ENCODE measurements at places on chromosomes 4 and X. TPM values are rescaled to one million over a fixed set of nuclear protein-coding genes. Genes with fewer than 3 reads are reported as not detected.

- no peaks in the 10 kb centered on the region for H3K4me1 ChIP-seq
- no peaks in the 10 kb centered on the region for H3K36me3 ChIP-seq
- H3K27ac ChIP-seq, result no peak overlapping the region
- no peak for DNase-seq
- no peaks in the 10 kb centered on the region for H3K27me3 ChIP-seq
These were observed 103.1 kb upstream of the SHISA3 start for GRCh38 chr4:42293967-42294813.

DNA sequence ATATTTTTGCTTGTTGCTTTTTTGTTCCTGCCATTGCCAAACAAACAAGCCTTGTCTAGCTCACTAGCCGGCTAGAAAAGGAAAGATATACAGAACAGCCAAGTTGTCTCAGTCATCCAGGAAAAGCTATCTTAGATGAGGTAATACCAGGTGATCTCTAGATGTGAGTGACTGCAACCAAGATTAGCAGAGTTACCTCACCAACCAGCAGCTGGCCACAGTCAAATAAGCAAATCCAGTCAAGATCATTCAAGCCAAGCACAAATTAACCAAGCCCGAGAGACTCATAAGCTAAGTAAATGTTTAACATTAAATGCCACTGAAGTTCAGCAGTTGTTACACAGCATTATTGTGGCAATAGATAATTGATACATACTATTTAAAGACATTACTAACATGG is 108.6 kb downstream of the CENPC start:
- H3K27me3 ChIP-seq, result no peaks in the 10 kb centered on the region
- H3K4me3 ChIP-seq, result no peak overlapping the region
- peak; percentile 27 for DNase-seq
- H3K4me1 ChIP-seq, result no peaks in the 10 kb centered on the region
- no peak overlapping the region for H3K27ac ChIP-seq

GRCh38 chr4:55458611-55459010 is 62.9 kb downstream of the TMEM165 start:
- H3K27me3 ChIP-seq, result no peaks in the 10 kb centered on the region
- no peak overlapping the region for H3K27ac ChIP-seq
- peak; percentile 41 for DNase-seq

DNA sequence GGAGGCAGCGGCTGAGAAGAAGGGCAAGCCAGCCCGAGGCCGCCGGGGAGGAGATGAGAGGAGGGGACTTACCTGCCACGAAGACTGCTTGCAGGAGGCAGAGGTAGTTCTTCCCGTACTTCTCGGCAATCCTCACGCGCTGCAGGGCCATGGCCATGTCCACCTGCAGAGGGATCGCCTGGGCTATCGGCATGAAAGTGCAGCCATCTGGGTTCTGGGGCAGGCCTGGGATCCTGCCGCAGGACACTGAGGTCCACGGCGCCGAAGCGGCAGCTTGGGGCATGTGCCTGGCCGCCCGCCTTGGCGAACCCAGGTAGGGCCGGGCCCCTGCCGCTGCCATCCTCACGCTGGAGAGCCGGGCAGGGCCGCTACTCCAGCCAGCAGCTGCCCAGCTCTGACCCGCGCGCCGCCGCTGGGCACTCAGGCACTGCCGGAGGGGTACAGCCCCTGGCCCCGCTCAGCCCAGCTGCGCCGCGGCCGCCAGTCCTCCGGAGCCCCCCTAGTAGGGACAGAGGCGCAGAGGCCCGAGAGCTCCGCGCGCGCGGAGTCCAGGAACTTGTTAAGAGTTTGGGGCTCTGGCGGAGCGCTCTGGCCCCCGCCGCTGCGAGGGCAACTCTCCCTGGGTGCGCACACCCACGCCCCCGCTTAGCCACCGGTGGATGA is 16.0 kb downstream of the MCF2 start:
- H3K36me3 ChIP-seq, result no peaks in the 10 kb centered on the region
- H3K4me3 ChIP-seq, result peak overlapping the region; percentile 23
- peaks cover 7% of the 10 kb centered on the region for H3K27me3 ChIP-seq
- no peak for DNase-seq

DNA sequence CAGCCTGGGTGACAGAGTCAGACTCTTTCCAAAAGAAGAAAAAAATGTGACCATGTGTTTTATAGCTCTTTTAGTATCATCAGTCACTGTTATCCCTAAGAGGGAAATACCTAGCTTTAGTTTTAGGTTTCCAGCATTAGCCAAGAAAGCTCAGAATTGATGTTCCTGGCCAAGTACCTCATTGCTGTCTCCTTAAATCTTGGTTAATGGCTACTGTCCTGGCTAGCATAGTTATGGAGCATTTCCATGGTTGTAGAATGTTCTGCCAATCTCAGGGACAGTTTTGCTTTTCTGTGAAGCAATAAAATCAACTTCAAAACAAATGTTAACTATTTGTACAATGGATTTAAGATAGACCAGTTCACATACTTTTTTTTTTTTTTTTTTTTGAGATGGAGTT is 74.4 kb downstream of the HTT start:
- no peaks in the 10 kb centered on the region for H3K27me3 ChIP-seq
- H3K4me3 ChIP-seq, result no peak overlapping the region
- DNase-seq, result no peak
- H3K36me3 ChIP-seq, result peaks cover 48% of the 10 kb centered on the region

- no peak overlapping the region for H3K27ac ChIP-seq
- H3K4me3 ChIP-seq, result no peak overlapping the region
- no peak for DNase-seq
- no peaks in the 10 kb centered on the region for H3K36me3 ChIP-seq
- H3K27me3 ChIP-seq, result no peaks in the 10 kb centered on the region
These were observed 43.1 kb downstream of the NAT8L start for GRCh38 chr4:2102045-2102883.

DNA sequence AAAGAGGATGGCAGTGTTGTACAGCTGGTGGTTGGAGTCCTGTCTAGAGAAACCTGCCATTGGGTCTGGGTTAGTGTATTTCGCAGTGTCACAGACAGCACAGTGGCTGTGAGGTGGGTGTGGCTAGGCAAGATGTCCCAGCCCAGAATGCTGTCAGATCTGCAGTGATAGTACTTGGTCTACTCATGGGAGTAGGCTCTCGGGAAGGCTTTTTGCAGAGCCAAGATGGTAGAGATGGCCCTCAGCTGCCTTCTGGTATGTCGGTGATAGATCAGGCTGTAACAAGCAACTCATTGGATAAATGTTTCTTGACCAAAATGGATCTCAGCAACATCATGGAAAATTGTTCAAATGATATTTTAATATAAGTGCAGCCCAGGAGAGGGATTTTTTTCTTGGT is 84.3 kb upstream of the WDR1 start:
- DNase-seq, result no peak
- no peaks in the 10 kb centered on the region for H3K36me3 ChIP-seq
- no peak overlapping the region for H3K27ac ChIP-seq
- H3K4me1 ChIP-seq, result no peaks in the 10 kb centered on the region

The WDR17 gene
- polyA plus RNA-seq, result 0.19 TPM

The HSFX4 gene
- polyA plus RNA-seq, result not detected

The PCGF3 gene
- 55.3 TPM for polyA plus RNA-seq

The SMIM43 gene
- polyA plus RNA-seq, result 2.0 TPM

The PDE6B gene
- not detected for polyA plus RNA-seq

The CENPVL1 gene
- not detected for polyA plus RNA-seq

The PPEF2 gene
- polyA plus RNA-seq, result not detected

The PAGE2B gene
- not detected for polyA plus RNA-seq

GRCh38 chr4:14184767-14185166 is 557.2 kb upstream of the BOD1L1 start:
- no peaks in the 10 kb centered on the region for H3K36me3 ChIP-seq
- no peak overlapping the region for H3K4me3 ChIP-seq
- H3K4me1 ChIP-seq, result no peaks in the 10 kb centered on the region

The MAOB gene
- polyA plus RNA-seq, result 0.46 TPM

The HSFX3 gene
- polyA plus RNA-seq, result not detected

DNA sequence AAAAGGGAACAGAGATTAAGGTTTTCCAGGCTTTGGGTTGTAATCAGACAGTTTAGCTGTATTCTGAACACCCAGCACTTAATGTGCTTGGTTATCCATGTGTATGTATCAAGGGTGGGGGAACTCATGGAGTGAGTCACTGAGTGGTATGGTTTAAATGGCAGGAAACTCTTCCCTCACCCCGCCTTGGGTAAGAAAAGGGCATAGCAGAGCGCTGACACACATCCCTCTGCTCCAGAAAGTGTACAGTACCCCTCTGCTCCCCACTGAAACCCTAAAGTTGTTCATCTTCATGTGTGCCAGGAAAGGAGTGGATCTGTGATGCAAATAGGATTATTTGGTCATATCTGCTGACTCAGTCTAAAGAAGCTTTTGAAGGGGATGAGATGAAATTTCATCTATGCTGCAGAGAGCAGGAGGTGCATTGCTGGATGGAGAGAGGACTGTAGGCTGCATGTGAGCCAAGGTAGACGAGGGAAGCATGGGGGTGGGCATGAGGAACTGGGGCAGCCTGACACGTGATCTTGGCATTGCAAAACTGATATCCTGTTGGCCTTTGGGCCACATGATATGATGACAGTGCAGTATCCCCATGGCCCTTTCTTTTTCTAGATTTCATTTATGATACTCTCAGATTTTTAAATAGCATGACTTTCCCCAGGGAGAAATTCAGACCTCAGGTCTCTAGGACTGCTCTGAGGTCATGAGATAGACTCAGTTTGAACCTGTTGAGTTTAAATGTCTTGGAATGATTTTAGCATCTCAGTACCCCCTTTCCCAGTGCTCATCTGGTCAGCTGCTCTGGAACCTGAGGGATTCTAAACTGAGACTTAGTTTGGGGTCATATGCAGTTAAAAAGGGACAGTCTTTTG is 84.8 kb downstream of the TMEM164 start:
- H3K36me3 ChIP-seq, result no peaks in the 10 kb centered on the region
- H3K4me3 ChIP-seq, result peak overlapping the region; percentile 1
- H3K27ac ChIP-seq, result peak overlapping the region; percentile 99
- H3K27me3 ChIP-seq, result no peaks in the 10 kb centered on the region
- H3K4me1 ChIP-seq, result peaks cover 7% of the 10 kb centered on the region
- peak; percentile 94 for DNase-seq

Measured in IMR-90 (cell line).